ENCODE measurements at places on chromosomes 6 and 20.

DNA sequence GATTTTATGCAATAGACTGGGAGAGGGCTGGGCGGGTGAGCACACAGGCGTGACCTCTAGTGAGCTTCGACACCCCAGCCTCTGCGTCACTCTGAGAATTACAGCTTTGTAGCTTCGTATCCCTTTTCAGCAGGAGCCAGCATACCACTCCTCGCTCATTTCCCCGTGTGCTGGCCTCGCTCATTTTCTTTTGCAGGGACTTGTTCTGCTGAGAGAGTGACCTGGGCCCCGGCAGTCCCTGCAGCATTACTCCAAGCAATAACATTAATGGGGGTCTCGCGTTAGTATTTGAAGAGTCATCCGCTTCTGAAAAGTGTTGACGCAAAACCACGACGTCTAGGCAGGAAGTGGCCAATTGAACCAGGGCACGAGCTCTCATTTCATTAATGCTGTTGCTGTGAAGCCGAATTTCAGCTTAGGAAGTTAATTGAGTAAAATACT, 193.7 kb downstream of the QKI start:
- H3K27me3 ChIP-seq, result no peaks in the 10 kb centered on the region
- H3K27ac ChIP-seq, result no peak overlapping the region
- no peak overlapping the region for H3K4me3 ChIP-seq

DNA sequence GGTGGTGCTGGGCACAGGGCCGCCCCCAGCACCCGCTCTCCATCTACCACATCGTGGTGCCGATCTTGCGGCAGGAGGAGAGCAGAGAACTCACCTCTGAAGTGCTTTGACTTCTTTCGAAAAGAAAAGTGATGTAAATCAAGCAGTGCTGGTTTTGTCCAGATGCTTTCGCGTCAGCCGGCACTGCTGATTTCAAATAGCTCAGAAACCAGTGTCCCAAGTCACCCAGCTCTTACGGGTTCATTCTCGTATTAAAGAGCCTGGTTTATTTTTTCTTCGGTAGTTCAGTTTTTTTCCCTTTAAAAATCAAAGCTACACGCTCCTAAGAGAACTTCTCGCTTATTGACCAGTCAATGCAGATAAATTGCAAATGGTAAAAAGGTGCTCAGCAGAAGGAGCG, 32.1 kb downstream of the MYT1 start:
- H3K36me3 ChIP-seq, result no peaks in the 10 kb centered on the region
- H3K27me3 ChIP-seq, result peaks cover 19% of the 10 kb centered on the region

- peak overlapping the region; percentile 92 for H3K27ac ChIP-seq
- peaks cover 29% of the 10 kb centered on the region for H3K4me1 ChIP-seq
- no peaks in the 10 kb centered on the region for H3K27me3 ChIP-seq
- DNase-seq, result peak; percentile 66
These were observed 16.0 kb downstream of the HFE start for GRCh38 chr6:26103141-26103769.

DNA sequence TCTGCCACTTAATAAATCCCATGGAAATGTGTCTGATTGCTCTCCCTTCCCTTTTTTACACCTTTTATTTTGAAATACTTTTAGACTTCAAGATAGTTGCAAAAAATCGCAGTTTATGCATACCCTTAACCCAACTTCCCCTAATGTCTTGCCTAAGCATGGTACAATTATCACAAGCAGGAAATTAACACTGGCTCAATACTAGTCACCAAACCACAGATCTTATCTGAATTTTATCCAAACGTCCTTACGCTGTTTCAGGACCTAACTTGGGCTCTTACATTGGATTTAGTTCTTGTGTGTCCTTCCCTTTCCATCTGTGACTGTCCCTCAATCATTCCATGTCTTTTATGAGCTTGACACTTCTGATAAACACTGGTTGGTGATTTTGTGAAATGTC, 146.3 kb downstream of the ZNF217 start:
- no peak overlapping the region for H3K4me3 ChIP-seq
- H3K36me3 ChIP-seq, result no peaks in the 10 kb centered on the region
- peaks cover 6% of the 10 kb centered on the region for H3K27me3 ChIP-seq
- H3K27ac ChIP-seq, result no peak overlapping the region
- H3K4me1 ChIP-seq, result peaks cover 8% of the 10 kb centered on the region

- no peak overlapping the region for H3K4me3 ChIP-seq
- DNase-seq, result no peak
- no peaks in the 10 kb centered on the region for H3K36me3 ChIP-seq
- H3K27me3 ChIP-seq, result peaks cover 58% of the 10 kb centered on the region
These were observed 298.2 kb downstream of the PHACTR1 start for GRCh38 chr6:13014504-13015378.

DNA sequence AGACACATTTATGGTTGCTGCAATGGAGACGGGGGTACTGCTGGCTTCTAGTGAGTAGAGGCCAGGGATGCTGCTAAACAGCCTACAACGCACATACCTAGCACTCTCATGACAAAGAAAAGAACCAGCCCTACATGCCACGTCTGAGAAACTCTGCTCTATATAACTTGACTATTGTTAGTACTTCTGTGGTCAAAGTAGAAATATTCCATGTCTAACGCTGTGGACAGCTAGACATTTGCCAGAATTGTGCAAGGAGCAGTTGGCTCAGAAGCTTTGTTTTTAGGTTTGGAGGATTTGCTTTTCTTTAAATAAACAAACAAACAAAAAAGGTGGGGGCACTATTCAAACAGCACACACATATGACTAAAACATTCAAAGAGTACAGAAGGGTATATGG, 20.5 kb downstream of the UBE2V1 start:
- no peak overlapping the region for H3K4me3 ChIP-seq
- no peak overlapping the region for H3K27ac ChIP-seq
- H3K27me3 ChIP-seq, result no peaks in the 10 kb centered on the region
- peaks cover 11% of the 10 kb centered on the region for H3K4me1 ChIP-seq
- H3K36me3 ChIP-seq, result peaks cover 75% of the 10 kb centered on the region
- DNase-seq, result no peak

- DNase-seq, result no peak
- no peaks in the 10 kb centered on the region for H3K36me3 ChIP-seq
- H3K27me3 ChIP-seq, result no peaks in the 10 kb centered on the region
- no peak overlapping the region for H3K4me3 ChIP-seq
These were observed 20.2 kb downstream of the MMP24 start for GRCh38 chr20:35246723-35247122.

DNA sequence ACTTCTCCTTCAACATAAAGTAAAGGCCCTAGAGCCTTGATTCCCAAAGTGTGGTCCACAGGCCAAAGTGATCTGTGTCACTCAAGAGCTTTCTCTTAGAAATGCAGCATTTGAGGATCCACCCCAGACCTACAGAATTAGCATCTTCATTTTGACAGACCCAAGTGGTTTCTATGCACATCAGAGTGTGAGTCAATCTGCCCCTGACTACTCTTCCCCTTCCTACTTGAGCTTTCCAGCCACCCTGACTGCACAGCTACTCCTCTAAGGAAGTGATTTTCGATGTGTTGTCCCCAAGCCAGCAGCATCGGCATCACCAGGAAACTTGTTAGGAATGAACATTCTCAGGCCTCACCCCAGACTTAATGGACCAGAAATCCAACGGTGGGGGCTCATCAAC, 2.6 kb downstream of the MEP1A start:
- no peak for DNase-seq
- no peak overlapping the region for H3K27ac ChIP-seq
- no peaks in the 10 kb centered on the region for H3K36me3 ChIP-seq
- peaks cover 8% of the 10 kb centered on the region for H3K4me1 ChIP-seq

GRCh38 chr20:61965606-61966491, 99.8 kb downstream of the TAF4 start:
- peaks cover 31% of the 10 kb centered on the region for H3K4me1 ChIP-seq
- H3K4me3 ChIP-seq, result no peak overlapping the region
- peak; percentile 55 for DNase-seq
- H3K36me3 ChIP-seq, result no peaks in the 10 kb centered on the region

DNA sequence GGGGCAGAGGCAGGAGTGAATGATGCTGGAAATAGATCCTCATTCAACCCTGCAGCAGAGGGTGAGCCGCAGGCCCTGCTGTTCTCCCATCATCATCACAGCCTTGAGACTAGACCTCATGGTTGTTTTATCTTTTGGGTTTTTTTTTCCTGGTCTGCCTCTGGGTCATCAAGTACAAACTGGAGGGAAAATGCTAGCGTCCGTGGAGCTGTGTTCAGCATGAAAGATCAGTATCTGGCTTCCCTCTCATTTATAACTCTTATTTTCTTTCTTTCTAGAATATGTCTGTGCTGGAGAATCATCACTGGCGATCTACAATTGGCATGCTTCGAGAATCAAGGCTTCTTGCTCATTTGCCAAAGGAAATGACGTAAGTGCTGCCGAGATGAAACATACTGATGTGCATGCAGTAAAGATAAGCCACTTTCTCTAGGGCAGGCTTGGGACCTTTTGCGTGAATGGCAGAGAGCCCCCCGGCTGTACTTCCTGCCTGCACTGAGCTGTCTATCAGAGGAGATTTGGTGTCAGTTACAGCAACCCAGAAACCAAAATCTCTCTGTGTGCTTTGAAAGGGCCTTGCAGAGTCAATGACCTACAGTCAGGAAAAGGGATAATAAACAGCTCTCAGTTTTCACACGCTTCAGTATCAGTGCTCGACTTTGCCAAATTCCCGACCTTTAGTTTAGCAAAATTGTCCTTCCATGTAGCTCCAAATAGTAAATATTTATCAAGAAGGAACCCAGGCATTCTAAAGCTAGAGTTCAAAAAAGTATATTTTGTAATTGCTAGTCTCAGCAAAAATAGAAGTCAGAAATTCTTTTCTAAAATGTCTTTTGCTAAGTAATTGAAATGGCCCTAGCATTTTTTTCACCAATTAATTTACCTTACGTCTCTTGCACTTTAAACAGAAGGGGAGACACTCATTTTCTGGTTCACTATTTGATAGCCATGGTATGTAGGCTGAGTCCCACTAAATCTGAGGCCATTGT, 76.3 kb downstream of the MTFR2 start:
- no peaks in the 10 kb centered on the region for H3K36me3 ChIP-seq
- H3K4me3 ChIP-seq, result no peak overlapping the region
- H3K27ac ChIP-seq, result no peak overlapping the region
- no peaks in the 10 kb centered on the region for H3K4me1 ChIP-seq
- no peak for DNase-seq
- no peaks in the 10 kb centered on the region for H3K27me3 ChIP-seq

DNA sequence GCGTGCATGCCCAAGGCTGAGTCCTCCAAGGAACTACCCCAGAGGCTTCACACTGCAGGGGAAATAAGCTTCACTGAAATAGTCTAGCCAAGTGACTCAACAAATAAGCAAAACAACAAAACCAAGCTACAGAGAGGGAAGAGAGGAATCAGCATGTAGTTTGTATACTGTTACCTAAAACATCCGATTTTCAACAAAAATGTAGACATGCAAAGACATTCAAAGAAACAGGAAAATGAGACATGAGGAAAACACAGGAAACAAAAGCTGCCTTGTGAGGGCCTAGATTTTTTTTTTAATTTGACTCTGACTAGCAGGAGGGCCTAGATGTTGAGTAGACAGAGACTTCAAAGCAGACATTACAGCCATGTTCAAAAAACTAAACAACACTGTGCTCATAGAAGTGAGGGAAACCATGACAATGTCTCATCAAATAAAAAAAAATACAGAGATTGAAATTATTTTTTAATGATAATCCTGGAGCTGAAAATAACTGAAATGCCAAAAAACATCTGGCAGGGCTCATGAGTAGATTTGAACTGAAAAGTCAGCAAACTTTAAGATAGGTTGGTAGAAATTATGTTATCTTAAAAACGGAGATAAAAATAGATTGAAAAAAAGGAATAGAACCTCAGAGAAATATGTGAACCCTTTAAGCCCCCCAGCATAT, 16.4 kb upstream of the KIF25 start:
- H3K27me3 ChIP-seq, result no peaks in the 10 kb centered on the region
- H3K36me3 ChIP-seq, result no peaks in the 10 kb centered on the region
- no peak overlapping the region for H3K27ac ChIP-seq

DNA sequence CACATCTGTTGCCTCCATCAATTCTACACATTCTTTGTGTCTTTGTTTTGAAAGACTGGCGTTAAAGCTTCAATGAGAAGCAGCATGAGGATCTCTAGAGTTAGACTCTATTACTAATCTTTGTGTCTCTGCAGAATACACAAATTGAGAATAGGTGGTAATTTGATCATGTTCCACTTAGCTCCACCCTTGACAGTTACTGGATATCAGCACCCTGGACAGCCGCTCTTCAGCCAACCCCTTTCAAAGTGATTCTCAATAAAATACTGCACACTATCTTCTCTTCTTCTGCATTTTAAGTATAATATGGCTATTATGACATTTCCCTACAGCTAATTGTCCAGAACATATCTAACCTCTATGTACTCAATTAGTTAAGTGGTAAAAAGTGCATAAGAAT, 54.3 kb upstream of the CNR1 start:
- no peaks in the 10 kb centered on the region for H3K4me1 ChIP-seq
- H3K4me3 ChIP-seq, result no peak overlapping the region
- no peaks in the 10 kb centered on the region for H3K27me3 ChIP-seq
- H3K36me3 ChIP-seq, result no peaks in the 10 kb centered on the region

- peaks cover 19% of the 10 kb centered on the region for H3K36me3 ChIP-seq
- H3K27ac ChIP-seq, result no peak overlapping the region
- no peaks in the 10 kb centered on the region for H3K27me3 ChIP-seq
- DNase-seq, result no peak
- H3K4me1 ChIP-seq, result peaks cover 98% of the 10 kb centered on the region
These were observed 6.0 kb downstream of the PARD6B start for GRCh38 chr20:50737352-50737751.

DNA sequence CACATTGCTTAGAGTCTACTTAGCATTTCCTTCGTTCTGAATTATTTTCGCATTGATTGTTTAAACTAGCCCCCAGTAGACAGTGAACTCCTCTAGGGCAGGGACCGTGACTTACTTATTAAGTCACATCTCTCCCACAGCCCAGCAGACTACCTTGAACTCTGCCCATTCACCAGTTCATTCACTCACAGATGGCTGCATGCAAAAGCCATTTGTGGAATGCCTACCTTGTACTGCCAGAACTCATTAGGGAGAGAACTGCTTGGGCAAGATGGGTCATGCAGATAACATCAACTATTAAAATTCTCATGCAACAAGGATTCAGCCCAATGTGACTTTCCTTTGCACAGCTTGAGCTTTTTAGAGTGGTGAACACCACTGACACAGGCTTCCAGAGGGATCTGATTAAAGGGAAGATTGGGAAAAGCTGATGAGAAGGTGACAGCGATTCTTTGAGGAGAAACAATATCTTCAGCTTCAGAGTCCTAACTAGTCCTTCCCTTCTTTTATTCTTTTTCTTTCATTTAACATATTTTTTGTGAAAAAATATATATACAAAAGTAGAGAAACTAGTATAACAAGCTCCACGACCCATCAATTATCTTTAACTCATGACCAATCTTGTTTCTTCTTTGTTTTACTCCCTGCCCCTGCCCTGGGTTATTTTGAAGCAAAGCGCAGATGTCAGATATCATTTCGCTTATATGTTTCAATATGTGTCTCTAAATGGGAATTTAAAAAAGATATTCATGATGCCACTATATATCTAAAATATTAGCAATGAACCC, 273.9 kb downstream of the CDC5L start:
- H3K36me3 ChIP-seq, result no peaks in the 10 kb centered on the region
- 0 out of 2 replicates have a peak, but pooled peaks cover 3% of the 10 kb centered on the region for H3K27me3 ChIP-seq
- no peak overlapping the region for H3K27ac ChIP-seq
- DNase-seq, result peak; percentile 23
- H3K4me3 ChIP-seq, result no peak overlapping the region

GRCh38 chr6:110626442-110626841, 150.0 kb upstream of the SLC22A16 start:
- DNase-seq, result peak; percentile 6
- no peak overlapping the region for H3K4me3 ChIP-seq
- H3K4me1 ChIP-seq, result peaks cover 14% of the 10 kb centered on the region
- no peak overlapping the region for H3K27ac ChIP-seq

GRCh38 chr20:37276494-37277252, 12.8 kb upstream of the MANBAL start:
- DNase-seq, result peak; percentile 49
- H3K4me3 ChIP-seq, result peak overlapping the region; percentile 43
- no peaks in the 10 kb centered on the region for H3K36me3 ChIP-seq

GRCh38 chr6:137727216-137727765, 139.8 kb upstream of the TNFAIP3 start:
- no peak overlapping the region for H3K27ac ChIP-seq
- no peaks in the 10 kb centered on the region for H3K36me3 ChIP-seq
- peaks cover 99% of the 10 kb centered on the region for H3K4me1 ChIP-seq
- DNase-seq, result no peak
